Stimulated activated CD4-positive, alpha-beta T cell treated with anti-CD3 and anti-CD28 coated beads, Interleukin-4, amount 100 ng/mL, for 1 hour (primary cell): ENCODE measurements at places on chromosomes 2 and 18.

GRCh38 chr2:126748929-126749518, 93.1 kb downstream of the GYPC start:
- no peak for DNase-seq

GRCh38 chr2:42028571-42029148, 19.2 kb upstream of the PKDCC start:
- no peak for DNase-seq

- no peak for DNase-seq
These were observed 202.0 kb downstream of the HRH4 start for GRCh38 chr18:24662412-24662821.

- no peak for DNase-seq
These were observed 223.7 kb downstream of the NUP35 start for GRCh38 chr2:183347969-183348368.
